Naive thymus-derived CD4-positive, alpha-beta T cell (primary cell): ENCODE measurements at places on chromosomes 2 and 18. TPM values are rescaled to one million over a fixed set of nuclear protein-coding genes. Genes with fewer than 3 reads are reported as not detected.

CYBRD1 gene
- not detected for polyA plus RNA-seq

CENPO gene
- polyA plus RNA-seq: 1.8 TPM

PDE11A gene
- polyA plus RNA-seq: not detected

RFX8 gene
- not detected for polyA plus RNA-seq

TNS1 gene
- polyA plus RNA-seq: not detected

LRP1B gene
- polyA plus RNA-seq: not detected
